SHP77 treated with DMSO at 0.1 percent for 48 hours (cell line): ENCODE measurements at places on chromosomes 2 and 18.

- DNase-seq = no peak
Observed at GRCh38 chr2:24199968-24200590, 25.2 kb downstream of the FAM228A start.

DNA sequence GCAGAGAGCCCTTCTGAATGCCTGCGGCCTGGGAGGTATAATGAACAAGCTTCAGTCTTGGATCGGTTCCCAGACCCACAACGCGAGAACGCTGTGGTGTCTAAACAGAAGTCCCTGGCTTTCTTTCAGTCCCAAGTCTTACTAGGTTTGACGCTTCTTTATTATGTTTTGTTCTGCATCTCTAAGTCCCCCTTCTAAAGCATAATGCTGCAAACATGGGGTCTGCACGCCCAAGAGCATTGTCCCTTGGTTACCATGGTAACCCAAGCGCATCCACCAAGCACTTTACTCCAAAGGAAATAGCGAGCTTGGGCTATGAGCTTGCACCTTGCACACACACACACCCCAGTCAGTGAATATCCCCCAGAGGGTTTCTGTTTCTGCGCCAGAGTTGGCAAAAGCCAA is 193.7 kb downstream of the INO80D start:
- DNase-seq = no peak

DNA sequence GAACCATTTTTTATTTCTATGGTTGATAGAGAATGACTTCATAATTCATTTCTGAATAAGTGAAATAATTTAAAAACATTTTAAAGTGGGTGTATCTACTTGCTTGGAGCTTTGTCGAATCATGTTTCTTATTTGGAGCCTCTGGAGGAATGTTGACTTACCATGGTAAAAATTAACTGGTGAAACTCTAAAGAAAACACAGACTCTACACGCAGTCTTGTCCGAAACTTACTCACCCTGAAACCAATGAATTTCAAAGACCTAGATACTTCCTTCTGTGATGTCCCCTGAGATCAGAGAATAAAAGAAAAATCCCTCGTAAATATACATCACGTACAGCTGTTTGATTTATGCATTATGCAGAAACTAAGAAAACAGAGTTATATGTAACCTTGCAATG is 665.2 kb upstream of the NRXN1 start:
- no peak for DNase-seq

DNA sequence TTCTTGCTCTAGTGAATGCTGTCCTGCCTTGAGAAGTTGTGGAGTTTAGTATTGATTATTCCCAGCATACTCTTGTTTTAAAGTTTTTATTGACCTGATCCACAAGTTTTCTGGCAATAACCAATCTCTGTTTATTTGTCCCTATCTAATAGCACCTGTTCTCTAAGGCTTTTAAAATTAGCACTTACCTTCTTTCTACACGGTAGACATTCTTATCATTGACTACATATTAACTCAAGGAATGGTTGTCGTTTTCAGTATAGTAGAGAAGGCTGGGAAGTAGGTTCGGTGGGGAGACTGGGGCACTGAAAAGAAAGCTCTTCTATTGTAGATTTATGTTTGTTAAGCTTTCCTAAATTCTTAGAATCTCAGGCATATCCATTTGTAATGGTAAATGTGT is 726.0 kb downstream of the DPP10 start:
- DNase-seq = no peak

DNA sequence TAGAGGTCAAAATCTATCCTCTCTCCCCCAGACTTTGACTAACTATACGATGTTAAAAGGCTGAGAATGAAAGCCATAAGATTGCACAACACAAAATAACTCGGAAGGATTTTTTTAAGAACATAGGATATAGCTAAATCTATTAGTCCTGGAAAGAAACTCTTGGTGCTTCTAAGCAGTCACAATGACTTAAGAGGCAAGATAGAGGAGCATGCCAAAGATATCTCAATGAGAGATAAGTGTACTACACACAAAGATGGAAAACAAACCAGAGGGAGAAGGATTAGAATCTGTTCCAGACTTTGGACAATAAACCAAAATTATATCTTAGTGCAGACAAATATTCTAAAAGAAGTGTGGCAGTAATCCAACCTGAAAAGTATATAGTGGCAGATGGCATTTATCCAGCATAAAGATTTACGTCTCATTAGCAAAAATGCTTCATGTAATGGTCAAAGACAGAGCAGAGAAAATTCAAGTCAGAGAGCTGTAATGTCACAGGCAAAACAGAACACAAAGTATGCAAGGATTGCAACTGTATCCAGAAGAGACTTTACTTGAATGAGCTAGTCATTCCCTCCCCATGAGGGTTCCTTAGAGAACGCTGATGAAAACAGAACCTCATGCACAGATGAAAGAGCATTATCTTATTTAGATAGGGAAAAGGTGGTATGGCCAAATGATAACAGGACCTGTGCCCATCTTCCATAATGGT is 28.8 kb upstream of the EVA1A start:
- DNase-seq = no peak

DNA sequence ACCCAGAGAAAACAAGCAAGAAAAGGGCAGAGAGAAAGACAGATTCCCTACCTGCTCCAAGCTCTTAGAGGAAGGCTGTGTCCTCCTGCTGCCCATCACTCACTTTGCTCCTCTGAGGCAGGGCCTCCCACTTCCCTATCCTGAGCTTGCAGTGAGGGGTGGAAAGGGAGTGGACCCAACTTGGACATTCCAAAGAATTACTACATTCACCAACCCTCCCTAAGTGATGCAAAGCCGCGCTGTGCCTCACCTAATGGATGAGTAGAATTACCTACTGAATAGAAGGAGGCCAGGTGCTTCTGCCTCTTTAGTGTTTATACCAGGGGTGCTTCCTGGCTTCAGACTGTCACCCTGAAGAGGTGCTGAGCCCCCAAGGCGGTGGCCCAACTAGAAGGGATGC is 5.6 kb upstream of the OSR1 start:
- no peak for DNase-seq

GRCh38 chr2:213429516-213429915 is 145.3 kb downstream of the SPAG16 start:
- no peak for DNase-seq

GRCh38 chr2:199019898-199020507 is 437.7 kb downstream of the SATB2 start:
- DNase-seq = peak; percentile 27

GRCh38 chr2:169511818-169512217 is 2.3 kb downstream of the KLHL41 start:
- no peak for DNase-seq

GRCh38 chr18:774811-775210 is 37.2 kb downstream of the YES1 start:
- DNase-seq = no peak

- DNase-seq = no peak
Observed at GRCh38 chr18:9181275-9181674, 44.7 kb downstream of the ANKRD12 start.

DNA sequence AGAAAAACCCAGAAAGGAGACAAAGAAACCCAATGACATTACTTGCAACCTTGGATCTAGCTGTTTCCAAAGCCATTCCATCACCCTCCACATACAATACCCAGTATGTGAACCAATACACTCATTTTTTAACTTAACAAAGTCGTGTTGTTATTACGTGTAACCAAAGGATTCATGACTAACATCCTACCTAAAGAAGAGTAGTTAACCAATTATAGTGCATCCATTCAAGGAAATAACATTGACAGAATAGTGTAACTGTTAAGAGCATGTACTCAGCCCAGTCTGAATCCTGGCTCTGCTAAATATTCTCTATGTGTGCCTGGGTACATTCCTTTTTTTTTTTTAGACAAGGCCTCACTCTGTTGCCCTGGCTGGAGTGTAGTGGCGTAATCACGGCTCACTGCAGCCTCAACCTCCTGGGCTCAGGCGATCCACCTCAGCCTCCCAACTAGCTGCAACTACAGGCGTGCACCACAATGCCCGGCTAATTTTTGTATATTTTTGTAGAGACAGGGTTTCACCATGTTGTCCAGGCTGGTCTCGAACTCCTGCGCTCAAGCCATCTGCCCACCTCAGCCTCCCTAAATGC is 9.9 kb downstream of the TLK1 start:
- no peak for DNase-seq

DNA sequence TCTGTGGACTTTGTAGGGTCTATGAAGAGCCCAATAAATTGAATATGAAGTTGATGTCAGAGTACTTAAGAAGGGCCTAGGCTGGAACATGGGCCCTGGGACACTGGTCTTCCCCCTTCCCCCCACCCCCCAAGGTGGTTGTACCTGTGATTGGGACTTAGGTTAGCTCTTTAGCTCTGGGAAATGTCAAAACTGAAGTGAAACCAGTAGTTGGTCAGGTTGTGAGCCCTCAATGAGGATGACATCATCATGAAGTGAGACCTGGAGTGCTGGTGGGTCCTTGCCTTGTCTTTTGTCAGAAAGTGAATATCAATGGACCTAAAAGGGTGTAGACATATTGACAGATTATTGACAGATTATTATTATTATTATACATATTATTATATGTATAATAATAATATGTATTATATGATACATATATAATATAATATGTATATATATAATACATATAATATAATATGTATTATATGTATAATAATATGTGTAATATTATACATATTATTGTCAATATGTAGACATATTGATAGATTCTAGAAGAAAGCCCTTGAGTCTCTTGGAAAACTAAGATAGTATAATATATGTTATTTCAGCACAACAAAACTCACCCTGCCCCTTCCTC is 5.4 kb downstream of the MARS2 start:
- no peak for DNase-seq

DNA sequence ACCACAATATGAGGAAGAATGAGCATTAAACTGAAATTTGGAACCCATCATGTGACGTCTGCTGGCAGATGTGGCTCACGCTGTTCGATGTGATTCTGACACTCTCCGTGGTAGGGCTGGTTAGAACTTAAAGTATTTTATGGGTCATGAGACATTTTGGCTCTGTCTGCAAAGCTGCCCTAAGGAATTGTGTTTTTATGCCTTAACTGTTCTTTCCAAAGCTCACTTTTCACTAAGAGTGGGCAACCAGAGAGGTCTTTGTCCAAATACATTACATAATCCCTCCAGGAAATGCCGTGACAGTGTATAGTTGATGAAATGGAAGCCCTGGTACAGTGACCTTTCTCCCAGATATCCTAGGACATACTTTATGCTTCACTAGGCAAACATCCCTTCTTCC is 119.1 kb downstream of the AQP4 start:
- no peak for DNase-seq
